Hepatocyte (in vitro differentiated cells): ENCODE measurements at places on chromosomes 4 and X. TPM values are rescaled to one million over a fixed set of nuclear protein-coding genes. Genes with fewer than 3 reads are reported as not detected.

Gene UNC5C
- polyA plus RNA-seq: 3.5 and 6.9 TPM in 2 replicates

Gene SLC2A9
- 7.1 and 7.8 TPM in 2 replicates for polyA plus RNA-seq

Gene PPBP
- polyA plus RNA-seq: not detected in 2 replicates

Gene STARD8
- polyA plus RNA-seq: 1.1 and 2.8 TPM in 2 replicates

- no peak for DNase-seq
These were observed 110.2 kb upstream of the STX18 start for GRCh38 chr4:4651811-4652755.

DNA sequence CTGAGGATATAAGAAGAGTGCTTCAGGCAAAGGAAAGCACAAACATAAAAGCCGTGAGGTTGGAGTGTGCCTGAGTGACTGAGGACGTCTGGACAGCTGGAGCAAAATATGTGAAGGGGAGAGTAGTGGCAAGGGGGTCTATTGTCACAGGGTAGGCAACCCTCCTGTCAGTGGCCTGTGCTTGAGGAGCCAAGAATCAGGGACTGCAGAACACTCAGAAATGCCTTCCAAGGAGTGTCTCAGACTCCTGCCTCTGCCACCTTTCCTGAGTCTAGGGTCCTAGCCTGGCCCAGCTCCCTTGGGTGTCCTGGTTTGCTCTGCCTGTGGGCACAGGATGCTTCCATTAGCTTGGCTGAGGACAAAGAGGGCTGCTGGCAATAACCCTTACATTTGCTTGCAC, 152.5 kb upstream of the PJA1 start:
- no peak for DNase-seq

Gene C4orf51
- polyA plus RNA-seq: not detected in 2 replicates

DNA sequence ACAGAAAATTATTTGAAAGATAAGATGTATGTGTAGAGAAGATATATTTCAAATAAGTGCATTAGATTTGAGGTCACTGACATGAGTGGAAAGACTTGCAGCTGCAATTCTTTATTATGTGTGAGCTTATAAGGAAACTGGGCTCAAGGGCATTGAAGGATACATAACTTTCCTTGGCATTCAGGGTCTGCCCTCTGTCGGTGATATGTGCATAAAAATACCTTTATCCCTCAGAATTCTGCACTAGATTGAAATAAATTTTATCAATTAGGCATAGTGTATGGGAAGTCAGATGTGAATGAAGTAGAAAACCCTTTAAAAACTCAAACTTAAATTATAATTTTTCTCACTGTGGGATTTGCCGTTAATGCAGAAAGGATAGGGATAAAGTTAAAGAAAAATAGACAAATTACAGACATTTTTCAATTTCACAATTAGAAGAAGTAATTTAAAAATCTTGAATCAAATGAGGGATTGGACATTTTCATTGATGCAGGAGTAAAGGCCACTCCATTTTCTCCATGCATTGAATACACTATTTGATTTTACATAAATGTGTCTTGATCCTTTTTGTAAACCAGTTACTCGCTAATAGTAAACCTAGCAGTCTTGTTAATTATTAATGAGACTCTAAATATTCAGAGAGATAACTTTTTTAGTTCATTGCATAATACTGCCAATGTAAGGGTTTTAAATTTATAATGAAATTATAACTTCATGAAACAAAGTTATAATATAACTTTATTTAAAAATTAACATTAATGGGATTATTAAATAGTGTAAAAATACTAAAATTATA, 21.0 kb upstream of the ETNPPL start:
- DNase-seq: peak; percentile 19

Gene UGT2B11
- polyA plus RNA-seq: 1.2 and 3.2 TPM in 2 replicates

Gene MAGEB17
- polyA plus RNA-seq: 0.29 TPM in 1 of 2 replicates, not detected in the other
